ENCODE measurements at places on chromosomes 12 and 14. TPM values are rescaled to one million over a fixed set of nuclear protein-coding genes. Genes with fewer than 3 reads are reported as not detected.

LBHD2 gene
- not detected for polyA plus RNA-seq

RTN1 gene
- polyA plus RNA-seq, result 0.26 TPM

KRT5 gene
- polyA plus RNA-seq, result 3,653 TPM

ART4 gene
- polyA plus RNA-seq, result 0.05 TPM

KCNMB4 gene
- 0.33 TPM for polyA plus RNA-seq

FOXN4 gene
- not detected for polyA plus RNA-seq

NFATC4 gene
- 20.9 TPM for polyA plus RNA-seq

CEBPE gene
- 0.02 TPM for polyA plus RNA-seq

RAB35 gene
- polyA plus RNA-seq, result 33.5 TPM

OR6C2 gene
- polyA plus RNA-seq, result not detected

NEUROD4 gene
- polyA plus RNA-seq, result not detected

EFS gene
- 23.1 TPM for polyA plus RNA-seq

DHRS7 gene
- polyA plus RNA-seq, result 37.5 TPM

MANSC4 gene
- not detected for polyA plus RNA-seq

RNFT2 gene
- 0.28 TPM for polyA plus RNA-seq

RPS6KA5 gene
- polyA plus RNA-seq, result 0.83 TPM

OTOGL gene
- 0.11 TPM for polyA plus RNA-seq

ING4 gene
- polyA plus RNA-seq, result 24.7 TPM

LYZ gene
- polyA plus RNA-seq, result 28.7 TPM

BMAL2 gene
- polyA plus RNA-seq, result 27.7 TPM

EIF4B gene
- 58.8 TPM for polyA plus RNA-seq

PMEL gene
- polyA plus RNA-seq, result 0.75 TPM

RFX4 gene
- polyA plus RNA-seq, result not detected

PPHLN1 gene
- polyA plus RNA-seq, result 15.0 TPM

FBLN5 gene
- polyA plus RNA-seq, result 9.7 TPM

HOXC4 gene
- polyA plus RNA-seq, result 3.7 TPM

KRT82 gene
- not detected for polyA plus RNA-seq

CLEC4E gene
- 0.37 TPM for polyA plus RNA-seq

KRT75 gene
- 0.19 TPM for polyA plus RNA-seq

CISTR gene
- not detected for polyA plus RNA-seq

EIF2S3B gene
- polyA plus RNA-seq, result 0.32 TPM

IL23A gene
- 32.1 TPM for polyA plus RNA-seq

PRKD1 gene
- polyA plus RNA-seq, result 1.1 TPM

KRT4 gene
- 17,509 TPM for polyA plus RNA-seq

GUCY2C gene
- polyA plus RNA-seq, result 0.05 TPM

TPH2 gene
- not detected for polyA plus RNA-seq

TSHR gene
- polyA plus RNA-seq, result 0.02 TPM

HOXC10 gene
- polyA plus RNA-seq, result 0.02 TPM

MSRB3 gene
- 5.4 TPM for polyA plus RNA-seq

LTB4R2 gene
- polyA plus RNA-seq, result 30.4 TPM

PLEKHG7 gene
- polyA plus RNA-seq, result not detected

POTEM gene
- not detected for polyA plus RNA-seq

KHNYN gene
- 24.4 TPM for polyA plus RNA-seq

C1RL gene
- polyA plus RNA-seq, result 18.0 TPM

RAD9B gene
- 0.20 TPM for polyA plus RNA-seq

MYF6 gene
- polyA plus RNA-seq, result not detected

GPRC5D gene
- polyA plus RNA-seq, result 0.31 TPM

SDS gene
- polyA plus RNA-seq, result not detected

SLC7A7 gene
- polyA plus RNA-seq, result 1.5 TPM

TNFAIP2 gene
- polyA plus RNA-seq, result 93.7 TPM

BCL2L14 gene
- polyA plus RNA-seq, result 0.15 TPM

NACA gene
- polyA plus RNA-seq, result 1,812 TPM

KRT73 gene
- polyA plus RNA-seq, result not detected

CFAP54 gene
- polyA plus RNA-seq, result 0.06 TPM

BATF gene
- 2.0 TPM for polyA plus RNA-seq

EDDM3A gene
- polyA plus RNA-seq, result not detected

All from esophagus (tissue), 2 donors.